NCI-H187 treated with DMSO at 0.1 percent for 48 hours (cell line): ENCODE measurements at places on chromosomes 2 and 18.

DNA sequence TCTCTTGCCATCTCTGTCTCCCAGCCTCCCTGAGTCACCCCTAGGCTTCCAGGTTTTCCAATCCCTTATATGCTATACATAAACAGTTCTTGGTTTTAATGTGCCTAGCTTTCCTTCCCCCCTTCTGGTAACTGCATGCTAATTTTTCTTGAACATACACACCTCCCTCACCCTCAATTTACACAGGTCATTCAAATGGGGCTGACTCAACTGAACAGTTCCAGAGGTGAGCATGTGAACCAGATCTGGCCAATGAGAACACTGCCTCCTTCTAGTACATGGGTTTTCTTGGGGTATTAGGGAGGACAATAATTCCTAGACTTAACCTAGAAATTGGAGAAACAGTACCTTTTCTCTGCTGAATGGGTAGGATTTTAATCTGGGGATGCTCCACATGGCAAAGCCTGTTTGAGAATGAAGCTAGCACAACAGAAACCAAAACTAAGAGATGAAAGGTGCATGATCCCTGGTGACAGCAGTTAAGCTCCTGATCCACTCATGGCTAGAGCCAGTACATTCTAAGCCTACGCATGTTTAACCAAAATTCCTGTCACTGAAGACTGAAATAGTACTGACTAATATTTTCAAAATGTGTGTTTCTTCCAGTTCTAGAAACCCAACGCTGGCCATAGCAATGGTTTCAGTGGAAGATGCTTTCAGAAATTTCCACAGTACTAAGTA lies 11.8 kb downstream of the SLC25A12 start:
- no peak for DNase-seq

GRCh38 chr18:57125627-57126026 lies 21.3 kb upstream of the BOD1L2 start:
- DNase-seq: no peak

GRCh38 chr2:12064153-12064552 lies 317.7 kb downstream of the LPIN1 start:
- no peak for DNase-seq

DNA sequence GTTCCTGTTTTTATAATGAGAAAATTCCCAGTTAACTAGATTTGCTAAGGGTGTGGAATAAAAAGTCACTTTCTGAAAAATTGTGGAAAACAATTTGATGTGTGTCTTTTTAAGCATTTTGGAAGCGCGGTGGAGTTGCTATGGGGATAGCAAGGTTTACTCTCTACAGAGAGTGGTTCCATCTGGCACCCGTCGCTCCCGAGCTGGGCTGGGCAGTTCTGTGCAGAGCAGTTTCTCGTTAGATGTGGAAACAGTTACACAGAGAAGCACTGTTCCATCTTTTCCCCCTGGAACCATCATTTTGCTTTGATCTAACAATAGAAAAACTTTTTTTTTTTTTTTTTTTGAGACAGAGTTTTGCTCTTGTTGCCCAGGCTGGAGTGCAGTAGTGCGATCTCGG lies 17.4 kb downstream of the LDLRAD4 start:
- DNase-seq: no peak

- DNase-seq: no peak
These were observed 466.0 kb downstream of the PTH2R start for GRCh38 chr2:208872591-208872990.
